ENCODE measurements at places on chromosomes 5 and 9.

GRCh38 chr5:74310997-74311930, 329.3 kb downstream of the ENC1 start:
- no peak for DNase-seq

- DNase-seq: no peak
Observed at GRCh38 chr5:132456296-132456986, 34.1 kb downstream of the IRF1 start.

DNA sequence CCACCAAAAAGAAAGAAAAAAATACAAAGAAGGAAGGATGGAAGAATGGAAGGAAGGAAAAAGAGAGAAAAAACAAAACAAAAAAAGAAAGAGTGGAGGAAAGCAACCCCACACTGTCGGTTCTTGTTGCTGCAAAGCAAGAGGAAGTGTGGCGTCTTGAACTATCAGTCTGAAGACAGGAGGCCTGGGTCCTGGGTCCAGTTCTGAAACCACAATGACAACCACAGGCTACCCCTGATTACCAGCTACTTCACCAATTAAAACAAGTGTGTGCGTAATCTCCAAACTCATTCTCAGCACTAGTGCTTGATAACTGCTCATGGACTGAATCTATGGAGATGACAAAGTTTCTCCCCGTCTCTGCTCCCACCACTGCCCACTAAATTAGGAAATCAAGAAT, 93.7 kb downstream of the RASEF start:
- no peak for DNase-seq

DNA sequence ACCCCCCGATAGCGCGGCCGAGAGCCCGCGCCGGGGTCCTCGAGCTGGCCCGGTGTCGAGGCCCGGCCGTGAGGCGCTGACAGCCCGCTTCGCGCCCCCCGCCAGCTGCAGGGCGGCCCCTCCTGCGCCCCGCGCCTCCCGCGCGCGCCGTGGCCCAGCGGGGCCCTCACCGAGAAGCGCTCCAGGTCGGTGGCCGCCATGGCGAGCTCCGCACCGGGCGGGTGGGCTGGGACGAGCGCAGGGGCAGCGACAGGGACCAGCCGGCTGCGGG, 166 bp downstream of the SEPTIN8 start:
- no peak for DNase-seq

DNA sequence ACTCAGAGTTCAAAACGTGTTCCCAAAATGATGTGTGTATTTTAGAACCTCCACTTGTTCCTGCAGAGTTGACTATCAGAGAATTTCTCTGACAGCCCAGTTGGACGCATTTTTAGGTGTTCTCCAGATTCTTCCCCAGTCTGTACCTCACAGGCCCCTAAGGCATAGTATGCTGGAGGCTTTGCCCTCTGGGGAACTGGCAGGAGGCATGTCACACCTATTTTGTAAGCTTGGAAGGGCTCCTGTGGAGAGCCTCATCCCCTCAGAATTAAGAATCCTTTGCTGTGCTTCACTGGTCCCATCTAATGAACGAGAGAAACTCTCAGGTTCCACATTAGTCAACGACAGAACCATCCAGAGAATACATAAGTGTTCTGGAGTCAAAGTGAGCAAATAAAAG, 144.1 kb upstream of the SLC30A5 start:
- no peak for DNase-seq

- DNase-seq: no peak
Observed at GRCh38 chr9:105886136-105886535, 191.8 kb downstream of the TMEM38B start.

DNA sequence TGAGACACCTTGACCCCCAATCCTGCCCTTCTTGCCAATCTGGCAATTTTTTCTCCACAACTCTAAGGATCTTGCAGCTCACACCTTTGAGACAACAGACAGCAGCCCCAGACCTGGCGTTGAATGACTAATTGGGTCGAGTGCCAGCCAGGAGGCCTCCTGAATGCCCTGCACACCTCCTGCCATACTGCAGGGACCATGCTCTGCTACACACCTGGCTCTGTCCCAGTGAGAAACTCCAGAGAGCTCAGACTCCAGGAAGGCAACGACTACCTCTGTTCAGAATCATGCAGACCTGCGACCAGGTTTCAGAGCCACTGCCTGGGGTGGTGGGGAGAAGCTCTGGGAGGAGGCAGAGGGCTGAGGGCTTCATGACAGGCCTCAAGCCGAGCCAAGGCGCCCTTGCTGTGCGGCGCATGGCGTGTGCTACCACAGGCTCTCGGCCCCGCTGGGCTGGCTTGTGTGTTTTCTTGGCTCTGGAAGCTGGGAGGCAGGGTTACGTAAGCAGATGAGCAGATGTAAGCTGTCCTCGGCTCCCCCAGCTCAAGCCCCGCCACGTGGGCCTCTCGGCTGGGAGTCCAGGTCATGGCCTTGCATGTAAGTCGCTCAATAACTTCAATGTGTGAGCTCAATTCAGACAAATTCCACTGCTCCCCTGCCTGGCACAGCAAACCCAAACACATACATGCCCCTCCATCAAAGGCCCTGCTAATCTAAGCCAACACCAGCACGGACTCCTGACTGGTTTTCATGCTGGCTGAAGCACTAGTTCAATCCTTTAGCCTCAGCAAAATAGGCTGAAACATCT, 27.5 kb downstream of the B4GALT1 start:
- DNase-seq: no peak

GRCh38 chr9:123002754-123003153, 30.7 kb upstream of the GPR21 start:
- DNase-seq: no peak

- no peak for DNase-seq
Observed at GRCh38 chr5:8829323-8830029, 716.4 kb downstream of the SEMA5A start.

GRCh38 chr5:3333836-3334235, 261.8 kb upstream of the IRX1 start:
- DNase-seq: no peak

All from bone marrow (tissue), 2 donors.